Stimulated activated CD4-positive, alpha-beta T cell treated with anti-CD3 and anti-CD28 coated beads, Interleukin-1b, Interleukin-23, amount 100 ng/mL, for 1 hour (primary cell): ENCODE measurements at places on chromosomes 7 and 10.

DNA sequence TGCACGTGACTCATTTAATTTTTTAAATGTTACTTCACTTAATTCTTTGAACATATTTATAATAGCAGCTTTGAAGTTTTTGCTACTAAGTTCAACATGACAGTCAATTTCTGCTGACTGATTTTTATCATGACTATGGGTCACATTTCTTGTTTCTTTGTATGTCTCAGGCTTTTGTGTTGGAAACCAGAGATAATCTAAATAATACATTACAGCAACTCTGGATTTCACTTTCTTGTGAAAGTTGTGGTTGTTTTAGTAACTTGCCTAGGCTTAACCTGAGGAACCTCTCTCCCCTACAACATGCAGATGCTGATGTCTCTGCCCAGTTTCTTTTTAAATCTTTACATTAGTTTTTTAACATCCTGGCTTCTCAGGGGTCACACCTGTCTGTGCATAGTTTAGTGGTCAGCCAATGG is 180.8 kb downstream of the CCDC71L start:
- no peak for DNase-seq

- no peak for DNase-seq
Observed at GRCh38 chr10:71908998-71909397, 55.2 kb upstream of the CHST3 start.

DNA sequence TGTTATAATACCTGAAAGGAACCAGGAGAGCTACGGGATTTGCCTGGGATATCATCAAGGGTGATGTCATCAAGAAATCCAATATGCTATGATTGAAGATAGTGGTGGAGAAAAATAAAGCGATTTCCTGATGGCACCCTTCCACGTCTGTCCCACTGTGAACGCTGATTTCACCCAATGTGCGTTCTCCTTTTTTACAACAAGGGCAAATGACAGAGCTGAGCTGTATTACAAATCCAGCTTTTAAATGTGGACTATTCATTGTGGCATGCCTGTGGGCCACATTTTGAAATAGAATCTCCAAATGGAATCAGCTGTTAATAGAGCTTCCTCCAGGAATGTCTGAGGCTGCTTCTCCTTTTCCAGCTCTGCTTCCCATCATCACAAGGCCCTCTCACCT is 23.3 kb downstream of the SLC13A4 start:
- DNase-seq: no peak

- DNase-seq: no peak
Observed at GRCh38 chr7:99404235-99404976, 4.0 kb downstream of the PDAP1 start.

DNA sequence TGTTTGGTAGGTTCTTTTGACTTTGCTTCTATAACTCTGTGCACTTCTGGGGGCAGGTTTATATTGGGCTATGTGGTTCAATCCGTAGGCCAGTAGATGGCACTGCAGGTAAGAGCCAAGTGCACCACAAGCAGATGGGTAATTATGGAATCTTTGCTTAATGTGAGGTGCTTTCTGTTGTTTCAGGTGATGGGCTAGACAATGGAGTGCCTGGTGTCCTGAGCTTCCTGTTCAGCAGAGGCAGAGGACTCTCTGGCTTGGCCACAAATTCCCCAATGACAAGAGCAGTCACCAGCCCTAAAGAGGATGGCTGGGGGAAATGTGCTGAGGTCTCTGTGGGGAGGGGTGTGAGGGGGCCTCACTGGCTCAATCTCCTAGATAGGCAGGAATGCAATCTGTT is 455.0 kb downstream of the CCSER2 start:
- no peak for DNase-seq
